ENCODE measurements at places on chromosomes 11 and 22.

DNA sequence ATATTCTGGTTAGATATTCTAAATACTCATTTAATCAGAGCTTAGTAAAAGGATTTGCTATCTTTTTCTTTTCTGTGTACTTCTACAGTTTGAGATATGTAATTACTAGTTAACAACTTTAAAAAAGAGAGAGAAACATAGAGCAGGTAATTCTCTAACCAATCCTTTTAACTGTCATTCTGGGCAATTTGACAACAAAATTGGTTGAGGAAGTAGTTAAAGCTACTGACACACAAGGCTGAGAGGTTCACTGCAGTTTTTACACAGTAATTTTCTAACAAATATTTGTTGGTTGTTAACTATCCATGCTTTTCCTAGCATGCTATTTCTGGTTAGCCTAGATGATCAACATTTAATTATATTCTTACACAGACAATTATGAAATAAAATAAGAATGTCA lies 3.6 kb downstream of the SOX6 start:
- H3K27me3 ChIP-seq: no peaks in the 10 kb centered on the region
- DNase-seq: no peak
- no peak overlapping the region for H3K4me3 ChIP-seq
- no peak overlapping the region for H3K27ac ChIP-seq
- H3K36me3 ChIP-seq: no peaks in the 10 kb centered on the region

DNA sequence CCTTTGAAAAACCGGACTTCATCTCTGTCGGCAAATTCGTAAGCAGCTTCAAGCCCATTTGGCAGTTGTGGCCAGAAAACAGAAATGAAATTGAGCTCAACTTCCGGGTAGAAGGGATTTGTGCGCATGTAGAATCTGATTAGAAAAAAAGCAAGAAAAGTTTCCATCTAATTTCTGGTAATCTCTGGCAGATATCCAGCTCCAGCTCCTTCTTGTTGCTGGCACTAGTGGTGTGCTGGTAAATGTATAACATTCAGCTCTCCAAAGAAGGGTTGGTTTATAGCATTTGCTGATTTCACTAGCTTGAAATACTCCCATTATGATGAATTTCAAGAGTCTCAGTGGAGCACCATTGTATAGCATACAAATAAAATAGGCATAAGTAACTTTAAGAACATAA lies 5.4 kb downstream of the MMP1 start:
- no peak overlapping the region for H3K27ac ChIP-seq
- H3K4me3 ChIP-seq: no peak overlapping the region
- DNase-seq: no peak
- no peaks in the 10 kb centered on the region for H3K36me3 ChIP-seq
- no peaks in the 10 kb centered on the region for H3K27me3 ChIP-seq

- H3K27ac ChIP-seq: peak overlapping the region; percentile 84
- DNase-seq: no peak
- H3K4me3 ChIP-seq: peak overlapping the region; percentile 93
- peaks cover 47% of the 10 kb centered on the region for H3K4me1 ChIP-seq
- no peaks in the 10 kb centered on the region for H3K27me3 ChIP-seq
These were observed 822 bp downstream of the MARK2 start for GRCh38 chr11:63839508-63840355.

GRCh38 chr11:40602866-40603552 lies 856.4 kb downstream of the LRRC4C start:
- no peaks in the 10 kb centered on the region for H3K4me1 ChIP-seq
- DNase-seq: no peak
- no peak overlapping the region for H3K4me3 ChIP-seq

DNA sequence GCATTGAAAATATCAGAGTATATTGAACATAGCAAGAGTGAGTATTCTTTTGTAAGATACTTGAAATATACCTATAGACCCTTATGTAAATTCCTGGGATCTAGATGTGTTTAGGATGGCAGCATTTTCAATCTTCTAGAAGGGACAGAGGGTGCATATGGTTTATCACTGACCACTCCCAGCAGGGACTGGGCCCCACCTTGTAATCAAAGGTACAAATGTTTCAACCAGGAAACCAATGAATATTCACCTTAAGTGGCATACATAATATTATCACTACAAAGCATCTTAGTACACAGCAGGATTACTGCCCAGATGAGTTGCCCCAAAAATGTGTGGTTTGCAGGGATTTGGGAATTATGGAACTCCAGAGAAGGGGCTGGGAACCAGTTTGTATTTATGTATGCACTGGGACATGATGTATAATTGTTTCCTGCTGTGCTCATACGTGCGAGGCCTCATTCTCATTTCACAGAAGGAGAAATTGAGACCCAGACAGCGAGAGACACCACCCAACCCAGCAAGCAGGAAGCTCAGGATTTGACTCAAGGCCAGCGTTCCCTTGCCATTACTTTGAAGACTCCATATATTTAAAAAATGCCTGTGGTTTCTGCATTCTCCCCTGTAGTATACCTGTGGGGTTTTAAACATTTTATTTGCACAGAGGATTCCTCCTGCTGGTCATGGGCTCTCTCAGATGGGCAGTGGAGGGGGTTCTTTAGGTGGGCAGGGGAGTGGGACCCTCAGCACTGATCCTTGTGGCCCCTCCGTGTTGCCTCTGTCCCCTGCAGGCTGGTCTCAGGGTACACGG lies 5.2 kb downstream of the APOL4 start:
- peaks cover 34% of the 10 kb centered on the region for H3K4me1 ChIP-seq
- H3K4me3 ChIP-seq: no peak overlapping the region
- no peak overlapping the region for H3K27ac ChIP-seq
- DNase-seq: no peak
- no peaks in the 10 kb centered on the region for H3K27me3 ChIP-seq

All from chondrocyte (in vitro differentiated cells).